ENCODE measurements at places on chromosomes 11 and 22. TPM values are rescaled to one million over a fixed set of nuclear protein-coding genes. Genes with fewer than 3 reads are reported as not detected.

GRCh38 chr11:125084761-125085231 is 21.7 kb downstream of the SLC37A2 start:
- no peaks in the 10 kb centered on the region for H3K36me3 ChIP-seq
- no peak overlapping the region for H3K27ac ChIP-seq
- no peak for DNase-seq
- no peaks in the 10 kb centered on the region for H3K27me3 ChIP-seq
- no peak overlapping the region for H3K4me3 ChIP-seq
- peaks cover 34% of the 10 kb centered on the region for H3K4me1 ChIP-seq

DNA sequence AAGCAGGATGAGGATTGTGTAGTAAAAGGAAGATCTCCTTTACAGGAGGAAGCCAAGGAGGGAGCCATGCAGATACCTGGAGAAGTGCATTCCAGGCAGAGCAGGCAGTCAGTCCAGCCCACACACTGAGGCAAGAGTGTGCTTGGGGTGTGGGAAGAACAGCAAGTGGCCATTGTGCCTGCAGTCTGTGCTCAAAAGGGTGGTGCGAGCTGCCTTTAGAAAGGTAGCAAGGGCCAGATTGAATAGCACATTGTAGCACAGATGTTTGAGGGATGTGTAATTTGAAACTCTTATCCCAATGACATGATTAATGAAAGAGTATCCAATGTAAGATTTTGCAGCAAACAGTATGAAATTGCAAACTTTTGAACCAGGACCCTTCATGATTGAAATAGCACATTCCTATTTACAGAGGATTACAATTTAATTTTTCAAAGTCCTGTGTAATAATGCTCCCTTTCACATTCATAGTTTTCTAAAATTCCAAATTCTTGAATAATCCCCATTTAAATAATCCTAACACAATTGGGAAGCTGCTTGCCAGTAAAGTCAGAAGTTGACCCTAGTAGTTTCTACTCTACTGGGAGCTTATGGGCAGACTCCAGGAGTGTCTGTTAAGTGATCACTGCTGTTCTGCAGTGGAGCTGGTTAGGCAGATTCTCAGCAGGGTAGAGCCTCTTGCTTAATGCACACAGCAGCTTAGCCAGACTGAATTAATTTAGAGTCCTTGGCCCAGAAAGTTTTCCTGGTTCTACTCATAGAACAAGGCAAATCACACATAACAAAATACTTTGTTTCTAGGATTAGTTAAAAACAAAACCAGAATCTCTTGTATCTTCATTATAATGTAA is 78.1 kb downstream of the CYB5R2 start:
- H3K27me3 ChIP-seq: no peaks in the 10 kb centered on the region
- peaks cover 13% of the 10 kb centered on the region for H3K36me3 ChIP-seq
- no peak overlapping the region for H3K27ac ChIP-seq
- H3K4me1 ChIP-seq: peaks cover 18% of the 10 kb centered on the region
- no peak overlapping the region for H3K4me3 ChIP-seq

DNA sequence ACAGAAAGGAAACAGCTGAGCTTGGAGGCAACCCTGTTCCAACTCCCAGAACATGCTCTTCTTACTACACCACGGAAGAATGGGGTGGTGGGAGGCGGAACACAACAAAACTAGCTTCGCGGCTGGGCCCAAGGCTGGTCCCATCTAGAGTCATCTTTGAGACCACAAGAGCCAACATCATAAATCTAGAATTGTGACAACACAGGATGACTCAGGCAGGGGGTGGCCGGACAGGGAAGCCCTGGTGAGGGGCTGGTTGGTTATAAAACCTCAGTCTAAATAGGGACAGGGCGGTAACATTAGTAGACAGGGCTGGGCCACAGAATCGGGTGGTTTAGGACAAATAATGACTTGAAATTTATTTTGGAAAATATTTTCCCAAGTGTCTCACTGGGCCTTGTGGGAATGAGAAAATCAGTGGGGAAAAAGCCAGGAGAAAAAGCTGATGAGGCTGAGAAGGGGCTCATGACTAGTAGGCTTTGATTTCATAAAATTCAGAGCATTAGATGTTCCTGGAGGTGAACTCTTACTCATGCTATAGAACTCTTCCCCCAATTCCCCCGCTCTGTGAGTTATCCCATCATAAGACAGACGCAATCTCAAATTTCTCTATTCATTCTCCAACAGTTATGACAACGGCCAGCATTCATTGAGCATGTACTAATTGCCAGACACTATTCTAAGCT is 151.8 kb upstream of the TIMP3 start:
- H3K4me3 ChIP-seq: no peak overlapping the region
- H3K4me1 ChIP-seq: peaks cover 29% of the 10 kb centered on the region
- H3K36me3 ChIP-seq: no peaks in the 10 kb centered on the region

GRCh38 chr22:37148031-37148651 is 1.6 kb downstream of the IL2RB start:
- DNase-seq: no peak
- no peaks in the 10 kb centered on the region for H3K36me3 ChIP-seq
- H3K27ac ChIP-seq: no peak overlapping the region
- H3K4me1 ChIP-seq: 0 out of 2 replicates have a peak, but pooled peaks cover 15% of the 10 kb centered on the region
- peaks cover 5% of the 10 kb centered on the region for H3K27me3 ChIP-seq

The PTPRCAP gene
- polyA plus RNA-seq: 0.56 TPM
